Placental epithelial cell (primary cell): ENCODE measurements at places on chromosomes 5 and 9. TPM values are rescaled to one million over a fixed set of nuclear protein-coding genes. Genes with fewer than 3 reads are reported as not detected.

The SH2D3C gene
- under 0.01 and 0.43 TPM in 2 replicates for total RNA-seq

The SLC28A3 gene
- 2.0 and 7.5 TPM in 2 replicates for total RNA-seq

The ARID3C gene
- not detected in 2 replicates for total RNA-seq

The DENND4C gene
- total RNA-seq = 51.1 and 59.3 TPM in 2 replicates
